ENCODE measurements at places on chromosomes 7 and 10. TPM values are rescaled to one million over a fixed set of nuclear protein-coding genes. Genes with fewer than 3 reads are reported as not detected.
A peak's percentile ranks its signal among the peaks of the same experiment; 100 is the strongest.

GRCh38 chr10:104317269-104317710 is 21.0 kb downstream of the ITPRIP start:
- no peak for DNase-seq

GRCh38 chr10:99917963-99918825 is 91.6 kb downstream of the DNMBP start:
- peak; percentile 52 for DNase-seq

- no peak for DNase-seq
Observed at GRCh38 chr7:42235741-42236161, 1.3 kb downstream of the GLI3 start.

DNA sequence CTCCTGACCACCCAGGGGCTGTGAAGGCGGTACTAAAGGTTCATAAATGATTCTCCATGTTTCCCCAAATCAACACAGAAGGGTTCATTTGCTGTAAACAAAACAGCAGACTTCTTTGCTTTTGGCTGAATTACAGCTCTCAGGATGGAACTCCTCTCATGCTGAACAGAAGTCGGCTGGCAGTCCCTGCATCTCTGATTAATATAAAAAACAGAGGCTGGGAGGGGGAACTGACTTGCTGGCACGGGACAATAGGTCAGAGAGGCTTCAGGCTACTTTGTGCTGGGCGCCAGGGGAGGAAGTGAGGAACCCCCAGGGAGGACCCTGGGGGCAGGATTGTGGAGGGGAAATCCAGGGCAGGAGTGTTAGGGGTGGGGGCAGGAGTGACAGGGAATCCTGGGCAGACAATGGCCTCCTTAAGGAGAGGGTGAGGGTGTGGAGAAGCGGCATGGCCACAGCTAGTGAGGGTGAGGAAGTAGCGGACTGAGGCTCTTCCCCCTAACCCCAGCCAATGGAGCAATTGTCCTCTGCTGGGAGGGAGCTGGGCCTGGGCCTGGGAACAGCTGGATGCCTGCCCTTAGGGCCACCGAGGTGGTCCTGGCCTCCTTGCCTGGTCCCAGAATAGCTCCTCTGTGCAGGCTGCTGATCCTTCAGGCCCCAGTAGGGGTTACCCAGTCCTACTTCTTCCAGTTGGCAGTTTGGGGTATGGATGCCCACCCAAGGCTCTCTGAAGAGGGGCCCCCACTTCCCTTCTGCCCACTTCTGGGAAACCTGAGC is 9.2 kb upstream of the SFRP5 start:
- DNase-seq, result no peak

DNA sequence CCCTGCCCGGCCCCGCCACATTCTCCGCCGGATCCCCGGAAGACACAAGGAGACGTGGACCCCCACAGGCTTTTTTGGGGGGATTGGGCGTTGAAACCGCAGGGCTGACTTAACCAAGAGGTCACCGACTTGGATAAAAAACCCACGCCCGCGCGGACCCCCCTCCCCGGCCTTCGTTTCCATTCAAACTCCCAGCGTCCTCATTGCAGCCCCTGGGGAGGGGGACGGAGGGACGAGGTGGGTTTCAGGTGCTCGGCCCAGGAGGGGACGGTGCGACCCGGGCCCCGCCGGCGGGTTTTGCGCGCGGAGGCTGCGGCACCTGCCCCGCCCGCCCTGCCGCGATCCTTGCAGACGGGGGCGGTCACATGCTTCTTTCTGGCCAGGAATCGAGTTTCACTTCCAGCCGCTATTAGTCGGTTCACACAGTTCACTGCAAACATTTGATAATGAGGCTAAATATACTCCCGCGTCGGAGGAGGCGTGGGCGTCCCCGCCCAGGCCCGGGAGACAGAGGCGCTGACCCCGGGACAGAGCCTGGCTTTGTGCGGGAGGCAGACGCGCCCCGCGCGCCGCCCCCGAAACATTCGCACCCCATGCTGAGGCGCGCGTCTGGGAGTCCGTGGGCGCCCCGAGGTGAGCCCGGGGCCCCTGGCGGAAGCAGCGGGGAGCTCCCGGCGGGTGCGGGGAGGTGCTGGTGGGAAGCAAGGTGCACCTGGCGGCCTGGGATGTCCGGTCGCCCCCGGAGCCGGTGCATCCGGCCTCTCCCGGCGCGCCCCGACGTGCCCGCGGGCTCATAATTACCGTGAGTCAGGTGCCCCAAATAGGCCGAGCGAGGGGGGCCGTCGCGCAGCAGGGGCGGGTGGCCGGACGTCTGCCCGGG is 2.7 kb upstream of the PDGFA start:
- DNase-seq, result peak; percentile 69

GRCh38 chr10:6347391-6347951 is 144.7 kb downstream of the PFKFB3 start:
- no peak for DNase-seq

DNA sequence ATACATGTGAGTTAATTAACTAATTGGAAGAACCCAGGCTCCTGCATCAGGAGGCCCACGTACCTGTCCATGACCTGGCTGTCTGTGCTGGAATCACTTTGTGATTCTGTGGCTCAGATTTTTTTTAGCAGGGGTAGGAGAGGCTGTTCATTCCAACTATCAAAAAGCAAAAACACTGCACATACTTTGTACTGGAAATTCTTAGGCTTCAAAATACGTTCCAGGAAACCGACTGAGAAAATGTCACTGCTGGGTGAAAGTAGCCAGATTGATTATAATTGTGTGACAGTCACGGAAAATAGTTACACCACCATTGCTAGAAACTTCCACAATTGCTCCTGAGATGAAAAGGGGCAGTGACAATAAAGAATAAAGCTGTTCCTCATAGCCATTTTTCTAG is 91.0 kb downstream of the SLC16A9 start:
- DNase-seq, result no peak

GRCh38 chr7:99096124-99096887 is 47.6 kb downstream of the SMURF1 start:
- peak; percentile 67 for DNase-seq

- no peak for DNase-seq
Observed at GRCh38 chr7:131803816-131804215, 247.4 kb upstream of the PODXL start.

GRCh38 chr7:82740246-82740848 is 296.8 kb upstream of the CACNA2D1 start:
- DNase-seq, result no peak

GRCh38 chr7:93817004-93817403 is 73.5 kb downstream of the TFPI2 start:
- no peak for DNase-seq

DNA sequence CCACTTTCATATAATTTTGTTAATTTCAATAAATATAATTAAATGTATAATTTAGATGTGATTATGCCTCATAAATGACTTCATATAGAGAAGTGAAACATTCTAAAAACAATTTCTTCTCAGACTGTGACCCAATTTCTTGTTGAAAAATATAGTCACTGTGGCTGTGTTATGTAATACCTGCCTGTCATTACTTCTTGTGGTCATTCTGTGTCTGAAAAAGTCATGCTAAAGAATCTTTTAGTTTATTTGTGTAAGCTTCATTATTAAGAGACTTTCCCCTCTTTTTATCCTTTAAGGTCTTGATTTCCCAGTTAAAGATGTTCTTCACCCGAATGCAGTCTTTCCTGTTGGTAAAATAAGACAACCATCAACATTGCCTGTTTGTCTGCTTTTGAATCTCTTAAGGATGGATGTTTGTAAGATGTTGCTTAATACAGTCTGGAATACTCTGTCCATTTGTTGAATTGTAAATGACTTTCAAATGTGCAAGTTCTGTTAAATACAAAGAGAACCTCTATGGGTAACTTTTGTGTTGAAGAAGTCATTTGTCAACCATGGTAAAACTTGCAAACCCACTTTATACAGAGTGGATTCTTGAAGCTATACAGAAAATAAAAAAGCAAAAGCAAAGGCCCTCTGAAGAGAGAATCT is 16.0 kb downstream of the KAT6B start:
- no peak for DNase-seq

DNA sequence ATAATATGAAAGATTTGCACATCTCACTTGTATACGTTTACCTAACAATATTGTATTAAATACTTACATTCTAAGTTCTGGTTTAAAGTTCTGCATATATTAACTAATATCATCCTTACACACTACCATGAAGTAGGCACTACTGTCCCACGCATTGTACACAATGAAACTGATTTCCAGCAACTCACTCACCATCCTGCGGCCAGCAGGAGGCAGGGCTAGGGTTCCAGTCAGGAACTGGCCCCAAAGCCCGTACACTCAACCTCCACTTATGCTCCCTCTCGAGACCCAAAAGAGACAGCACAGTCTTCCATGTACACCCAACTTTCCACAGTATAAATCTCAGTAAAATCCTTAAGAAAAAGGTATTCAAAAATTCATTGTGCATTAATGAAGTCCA is 41.4 kb downstream of the GRID1 start:
- no peak for DNase-seq

DNA sequence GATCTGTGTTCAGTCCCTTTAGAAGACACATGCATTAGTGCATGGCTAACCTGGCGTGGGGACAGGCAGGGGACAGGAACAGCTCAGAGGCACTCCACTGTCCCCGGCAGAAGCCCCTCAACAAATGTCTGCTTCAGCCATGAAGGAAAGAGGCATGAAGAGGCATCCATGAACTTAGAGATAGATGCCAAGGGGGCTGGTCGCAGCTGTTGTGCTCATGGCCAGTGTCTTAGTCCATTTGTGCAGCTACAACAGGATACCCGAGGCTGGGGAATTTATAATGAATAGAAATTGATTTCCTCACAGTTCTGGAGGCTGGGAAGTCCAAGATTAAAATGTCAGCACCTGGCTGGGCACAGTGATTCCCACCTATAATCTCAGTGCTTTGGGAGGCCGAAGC is 14.5 kb upstream of the GNA12 start:
- no peak for DNase-seq

DNA sequence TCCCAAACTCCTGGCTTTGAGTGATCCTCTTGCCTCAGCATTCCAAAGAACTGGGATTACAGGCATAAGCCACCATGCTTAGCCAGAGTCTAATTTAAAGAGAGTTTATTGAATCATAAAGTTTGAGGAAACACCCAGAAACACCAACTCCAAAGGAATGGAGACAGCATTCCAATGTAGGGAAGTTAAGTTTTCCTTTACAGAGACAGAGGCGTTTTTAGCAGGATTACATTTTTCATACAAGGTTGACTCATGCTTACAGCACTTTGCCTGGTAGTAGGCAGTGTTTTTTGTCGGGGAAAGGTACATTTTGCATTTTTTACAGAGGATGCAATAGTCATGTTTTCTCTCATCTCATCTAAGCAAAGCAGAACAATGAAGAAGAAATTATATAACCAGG is 18.9 kb upstream of the OPN4 start:
- DNase-seq, result no peak

GRCh38 chr7:27688056-27688455 is 25.4 kb upstream of the HIBADH start:
- DNase-seq, result no peak

DNA sequence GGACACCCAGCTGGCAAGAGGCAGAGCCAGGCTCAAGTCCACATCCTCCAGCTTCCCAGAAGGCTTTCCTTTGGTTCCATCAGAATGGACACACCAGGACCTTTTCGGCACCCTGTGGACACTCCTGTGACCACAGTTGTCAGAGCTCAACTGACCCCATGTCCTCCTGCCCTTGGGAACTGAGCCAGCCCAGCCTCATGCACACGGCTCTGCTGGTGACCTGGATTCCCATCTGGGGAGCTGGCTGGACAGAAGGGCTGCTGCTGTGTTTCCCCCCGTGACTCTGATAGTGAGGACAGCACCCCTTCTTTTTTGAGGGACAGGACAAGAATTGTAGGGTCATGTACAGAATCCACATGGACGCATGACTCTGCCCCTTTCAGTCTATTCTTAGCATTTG is 289.2 kb downstream of the WDR37 start:
- no peak for DNase-seq

DNA sequence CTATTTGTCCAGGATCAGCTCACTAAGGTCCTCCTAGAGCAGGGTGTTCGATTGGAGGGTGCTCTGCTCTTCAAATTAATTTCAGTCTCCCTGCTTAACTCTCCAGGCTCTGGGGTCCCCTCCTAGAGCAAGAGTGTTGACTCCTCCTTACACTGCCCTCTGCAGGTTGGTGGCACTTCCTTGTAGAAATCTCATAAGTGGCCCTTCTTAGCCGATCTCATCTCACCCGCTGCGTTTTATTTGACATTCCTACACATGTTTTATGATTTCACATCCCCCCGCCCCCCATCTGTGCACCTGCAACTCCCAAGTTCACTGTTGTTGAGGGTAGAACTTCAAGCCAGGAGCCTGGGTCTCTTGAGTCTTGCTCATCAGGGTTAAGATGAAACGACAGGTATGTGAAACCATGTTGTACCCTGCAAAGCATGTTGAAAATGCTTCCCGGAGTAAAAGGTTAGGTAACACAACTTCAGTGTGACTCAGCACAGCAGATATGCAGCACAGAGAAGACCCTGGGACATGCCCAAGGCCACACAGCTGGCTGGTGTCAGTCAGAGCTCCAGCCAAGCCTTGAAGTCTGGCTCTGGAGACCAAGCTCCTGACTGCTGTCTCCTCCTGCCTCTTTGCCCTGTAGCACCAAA is 171.2 kb downstream of the PRKAG2 start:
- DNase-seq, result no peak

DNA sequence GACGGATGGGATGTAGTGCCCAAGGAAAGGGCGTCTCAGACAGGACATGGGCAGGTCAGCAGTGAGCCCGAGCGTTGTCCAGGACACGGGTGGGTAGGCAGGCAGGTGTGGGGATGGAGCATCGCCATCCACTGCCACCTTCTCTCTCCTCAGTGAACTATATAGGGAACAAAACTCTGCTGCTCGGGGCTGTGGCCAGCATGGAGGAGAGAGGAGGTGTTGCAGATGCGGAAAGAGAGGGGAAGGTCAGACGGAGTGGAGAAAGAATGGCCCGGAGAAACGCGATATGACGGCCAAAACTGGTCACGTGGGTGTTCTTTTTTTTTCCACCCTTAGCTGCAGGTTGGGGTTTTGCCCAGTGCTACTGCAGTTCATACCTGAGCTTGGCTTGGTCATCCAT is 71.2 kb downstream of the GRID1 start:
- peak; percentile 22 for DNase-seq

- DNase-seq, result peak; percentile 79
Observed at GRCh38 chr10:119357412-119358151, 150.2 kb downstream of the GRK5 start.

KLF6 gene
- 27.3 TPM for total RNA-seq

BTRC gene
- 7.1 TPM for total RNA-seq

ASB4 gene
- total RNA-seq, result 0.40 TPM

HABP2 gene
- total RNA-seq, result 289 TPM

HOXA3 gene
- total RNA-seq, result 0.30 TPM

RAMP3 gene
- 5.8 TPM for total RNA-seq

BCAP29 gene
- total RNA-seq, result 25.1 TPM

ARPC1B gene
- 37.4 TPM for total RNA-seq

TMEM178B gene
- not detected for total RNA-seq

P4HA1 gene
- total RNA-seq, result 7.3 TPM

LRRC72 gene
- total RNA-seq, result not detected

SLC29A4 gene
- total RNA-seq, result 2.9 TPM

OLAH gene
- total RNA-seq, result not detected

PHKG1 gene
- total RNA-seq, result 0.78 TPM
